ENCODE measurements at places on chromosomes 16 and 17. TPM values are rescaled to one million over a fixed set of nuclear protein-coding genes. Genes with fewer than 3 reads are reported as not detected.

DNA sequence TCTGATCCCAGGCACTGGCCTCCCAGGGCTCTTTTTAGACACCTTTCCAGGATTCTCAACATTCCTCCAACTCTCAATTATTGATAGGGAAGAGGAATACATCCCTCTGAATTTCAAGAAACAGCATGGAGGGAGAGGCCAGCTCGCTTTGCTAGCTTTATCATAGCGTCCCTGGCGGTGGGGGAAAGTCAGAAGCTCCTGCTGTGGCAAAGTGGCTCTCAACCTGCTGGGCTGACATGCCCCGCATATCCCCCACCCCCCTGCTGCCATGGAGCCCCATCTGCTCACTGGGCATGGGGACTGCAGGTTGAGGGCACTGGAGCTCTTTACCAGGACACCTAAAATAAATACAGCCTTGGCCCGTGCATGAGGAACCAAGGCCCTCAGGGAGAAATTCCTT, 140.3 kb downstream of the SLC39A11 start:
- no peak for DNase-seq

- DNase-seq: peak; percentile 37
Observed at GRCh38 chr16:88282564-88283395, 100.0 kb upstream of the ZNF469 start.

- DNase-seq: no peak
Observed at GRCh38 chr17:77498091-77498741, 357.4 kb downstream of the SEC14L1 start.

DNA sequence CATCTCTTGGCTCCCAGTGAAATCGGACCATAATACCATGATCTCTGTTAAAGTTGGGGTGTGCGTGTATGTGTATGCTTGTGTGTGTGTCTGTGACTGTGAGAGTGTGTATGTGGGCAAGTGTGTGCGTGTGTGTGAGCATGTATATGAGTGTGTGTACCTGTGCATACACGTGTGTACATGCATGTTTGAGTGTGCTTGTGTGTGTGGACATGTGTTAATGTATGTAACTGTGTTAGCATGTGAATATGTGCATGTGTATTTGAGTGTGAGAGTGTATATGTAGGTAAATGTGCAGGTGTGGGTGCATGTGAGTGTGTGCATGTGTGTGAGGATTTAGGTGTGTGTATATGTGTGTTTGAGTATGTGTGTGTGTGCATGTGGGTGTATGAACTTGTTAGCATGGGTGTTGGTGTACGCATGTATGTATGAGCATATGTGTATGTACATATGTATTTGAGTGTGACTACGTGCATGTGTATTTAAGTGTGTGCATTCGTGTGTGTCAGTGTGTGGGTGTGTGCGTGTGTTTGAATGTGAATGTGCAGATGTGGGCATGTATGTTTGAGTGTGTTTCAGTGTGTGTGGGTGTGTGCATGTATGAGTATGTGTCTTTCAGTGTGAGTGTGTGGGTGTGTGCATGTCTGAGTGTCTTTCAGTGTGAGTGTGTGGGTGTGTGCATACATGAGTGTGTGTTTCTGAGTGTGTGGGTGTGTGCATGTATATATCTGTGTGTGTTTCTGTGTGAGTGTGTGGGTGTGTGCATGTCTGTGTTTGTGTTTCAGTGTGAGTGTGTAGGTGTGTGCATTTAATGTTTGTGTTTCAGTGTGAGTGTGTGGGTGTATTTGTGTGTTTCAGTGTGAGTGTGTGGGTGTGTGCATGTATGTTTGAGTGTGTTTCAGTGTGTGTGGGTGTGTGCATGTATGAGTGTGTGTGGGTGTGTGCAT, 183.2 kb downstream of the SOX9 start:
- no peak for DNase-seq

CD300LB gene
- not detected for total RNA-seq
